ENCODE measurements at places on chromosomes 12 and 14.

GRCh38 chr14:30874999-30875787 lies 834 bp downstream of the COCH start:
- DNase-seq: no peak

DNA sequence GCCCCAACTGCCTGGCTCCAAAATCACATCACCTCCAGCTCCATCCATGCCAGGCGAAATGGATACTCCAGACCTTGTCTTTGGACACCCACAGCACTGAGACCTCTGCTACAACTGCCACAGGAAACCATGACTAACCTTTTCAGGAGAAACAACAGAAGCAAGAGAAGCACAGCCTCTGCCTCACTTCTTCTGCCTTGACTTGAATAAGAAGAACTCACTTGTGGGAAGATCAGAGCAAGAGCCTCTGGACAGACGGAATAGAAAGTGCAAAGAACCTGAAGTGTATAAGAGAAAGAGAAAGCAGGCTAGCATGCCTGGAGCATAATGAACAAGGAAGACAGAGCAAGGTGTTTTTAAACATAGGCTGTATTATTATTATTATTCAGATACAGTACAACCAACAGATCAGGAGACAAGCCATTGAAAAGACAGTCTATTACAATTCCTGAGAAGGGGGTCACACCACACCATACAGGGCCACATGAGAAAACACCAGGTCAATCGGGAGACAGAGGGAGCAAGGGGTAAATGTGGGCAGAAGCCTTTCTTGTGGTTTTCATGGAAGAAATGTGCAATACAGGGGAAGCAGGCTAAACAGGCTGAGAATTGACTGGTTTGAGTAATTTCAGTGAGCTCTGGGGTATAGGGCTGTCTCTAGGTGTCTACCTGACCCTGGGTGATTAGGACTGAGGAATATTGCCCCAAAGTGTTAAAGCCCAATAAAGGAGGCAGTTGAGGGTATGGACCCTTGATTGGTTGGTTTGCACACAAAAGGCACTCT lies 7.4 kb upstream of the OR10P1 start:
- DNase-seq: no peak

DNA sequence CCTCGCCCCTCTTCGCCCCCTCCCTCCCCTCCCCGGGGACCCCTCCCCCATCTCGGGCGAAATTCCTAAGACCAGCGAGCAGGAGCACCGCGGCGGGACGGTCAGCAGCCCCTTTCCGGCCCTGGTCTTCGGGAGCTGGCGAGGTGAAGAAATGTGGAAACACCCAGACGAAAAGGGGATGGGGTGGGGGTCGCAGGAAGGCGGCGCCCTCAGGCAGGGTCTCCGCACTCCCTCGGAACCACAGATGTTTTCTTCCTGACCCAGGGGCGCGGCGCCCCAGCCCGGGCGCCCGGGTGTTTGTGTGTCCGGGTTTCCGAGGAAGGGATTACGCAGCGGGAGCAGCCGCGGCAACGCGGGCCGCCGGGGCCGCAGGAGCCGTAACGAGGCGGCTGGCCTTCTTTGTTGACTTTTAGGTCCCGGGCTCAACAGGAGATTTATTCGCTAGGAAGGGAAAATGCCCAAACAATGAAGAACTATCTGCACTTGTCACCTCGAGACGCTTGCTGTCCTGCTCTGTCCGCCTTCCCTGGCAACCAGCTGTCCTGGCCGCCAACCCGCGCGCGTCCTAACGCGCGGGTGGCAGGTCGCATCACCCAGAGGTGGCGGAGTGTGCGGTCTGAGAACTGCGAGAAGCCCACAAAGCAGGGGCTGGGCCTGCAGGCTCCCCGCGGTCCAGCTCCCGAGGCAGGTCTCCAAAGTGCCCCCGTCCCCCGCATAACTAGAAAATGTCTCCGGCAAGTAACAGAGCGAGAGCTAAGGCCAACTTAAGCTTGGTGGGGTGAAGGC lies 7.0 kb downstream of the FOXA1 start:
- DNase-seq: no peak

DNA sequence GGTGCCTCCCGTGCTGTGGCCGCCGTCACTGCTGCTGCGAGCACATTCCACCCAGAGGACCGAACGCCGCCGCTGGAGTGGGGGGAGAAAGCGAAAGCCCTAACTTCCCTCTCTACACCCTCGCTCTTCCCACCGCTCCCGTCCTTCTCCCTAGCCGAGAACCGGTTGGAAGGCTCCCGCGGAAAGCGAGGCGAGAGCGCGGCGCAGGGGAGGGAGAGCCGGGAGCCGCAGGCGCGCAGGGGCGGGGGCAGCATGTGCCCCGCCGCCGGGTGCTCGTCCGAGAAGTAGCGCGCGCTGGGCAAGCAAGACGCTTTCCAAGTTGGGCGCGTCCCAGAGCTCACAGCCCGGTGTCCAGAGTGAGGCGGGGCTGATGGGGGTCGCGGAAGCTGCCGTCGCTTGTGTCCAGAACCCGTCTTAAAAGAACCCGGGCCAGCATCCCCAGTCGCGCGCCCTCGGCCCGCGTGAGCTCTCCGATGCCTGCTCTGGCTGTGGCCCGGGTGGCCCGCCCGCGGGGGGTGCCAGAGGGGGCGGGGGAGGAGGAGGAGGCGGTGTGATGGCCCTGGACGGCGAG lies at the start of gene TRHDE:
TSS of gene TRHDE (plus strand) at position 280 of the 571 bp plus-strand sequence. CDS start at position 554, 274 bp downstream.
- no peak for DNase-seq

DNA sequence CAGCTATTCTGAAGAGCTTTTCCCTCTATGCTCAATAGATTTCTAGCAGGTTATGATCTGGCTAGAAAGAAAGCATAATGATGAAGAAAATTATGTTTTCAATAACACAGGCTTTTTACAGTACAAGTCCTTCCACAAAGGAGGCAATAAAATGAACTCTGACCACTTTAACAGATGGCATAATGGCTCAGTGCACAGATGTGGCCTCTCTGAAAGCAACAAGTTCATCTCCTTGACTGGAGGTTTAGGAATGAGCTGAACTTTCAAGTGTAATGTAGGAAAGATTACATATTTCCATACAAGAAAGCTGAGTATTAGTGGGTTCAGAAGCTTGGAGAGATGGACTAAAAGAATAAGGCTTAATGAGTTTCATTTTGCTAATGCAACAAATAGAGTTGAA lies 147.4 kb downstream of the EFCAB11 start:
- no peak for DNase-seq

DNA sequence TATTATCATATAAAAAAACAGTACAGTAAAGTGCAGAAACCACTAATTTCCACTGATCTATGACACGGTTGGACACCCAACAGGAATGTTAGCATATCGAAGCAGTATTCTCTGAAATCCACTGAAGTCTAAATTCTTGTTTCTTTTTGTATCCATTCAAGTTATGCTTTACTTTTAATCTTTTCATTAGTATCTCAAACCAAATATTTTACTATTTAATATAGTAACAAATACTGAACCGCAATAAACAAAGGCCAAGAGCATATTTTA lies 41.1 kb downstream of the ATXN2 start:
- DNase-seq: no peak

DNA sequence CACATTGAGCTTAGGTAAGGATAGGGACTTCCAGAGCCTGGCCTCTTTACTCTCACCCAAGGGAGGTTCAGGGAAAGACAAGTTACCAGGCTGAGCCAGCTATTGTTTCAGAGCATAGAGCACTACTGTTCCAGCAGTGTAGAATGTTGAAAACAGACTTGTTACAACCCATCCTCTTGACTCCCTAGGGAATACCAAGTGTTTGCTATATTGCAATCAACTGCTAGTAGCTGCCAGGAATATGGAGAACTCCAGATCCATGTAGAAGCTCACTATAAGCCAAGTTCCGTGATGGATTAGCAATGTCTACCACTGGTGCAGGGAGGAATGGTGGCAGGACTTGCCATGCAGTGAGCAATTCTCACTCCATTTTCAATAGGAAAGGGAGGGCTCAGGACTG lies 199.8 kb upstream of the RBM19 start:
- DNase-seq: no peak

DNA sequence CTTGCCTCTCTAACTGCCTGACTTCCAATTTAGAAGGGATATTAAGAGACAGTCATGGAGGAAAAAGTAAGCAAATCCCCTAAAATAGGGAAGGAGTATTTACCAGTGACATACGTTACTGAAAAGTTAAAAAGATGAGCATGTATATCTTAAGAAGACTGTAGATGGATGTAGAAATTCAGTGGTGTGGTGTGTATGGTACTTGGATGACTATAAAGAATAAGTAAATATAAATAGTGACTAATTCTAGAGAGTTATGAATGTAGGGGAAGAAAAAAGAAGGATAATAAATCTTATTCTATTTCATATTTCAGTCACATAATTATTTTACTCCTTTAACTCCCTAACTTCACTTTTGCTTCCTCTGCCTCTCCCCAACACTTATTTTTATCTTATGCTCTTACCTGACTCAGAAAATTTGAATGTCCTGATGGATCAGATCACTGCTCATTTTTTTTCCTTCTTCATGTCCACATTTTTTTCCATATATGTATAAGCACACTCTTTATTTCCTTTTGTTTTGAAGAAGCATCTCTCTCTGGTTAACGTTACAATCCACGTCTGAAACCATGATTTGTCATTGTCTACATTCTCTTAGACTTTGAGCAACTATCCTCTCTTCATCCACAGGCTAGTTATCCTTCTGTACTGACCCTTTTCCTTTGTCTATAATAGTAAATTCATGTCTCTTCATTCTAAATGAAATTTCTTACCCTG lies 422.7 kb upstream of the SYT1 start:
- no peak for DNase-seq

DNA sequence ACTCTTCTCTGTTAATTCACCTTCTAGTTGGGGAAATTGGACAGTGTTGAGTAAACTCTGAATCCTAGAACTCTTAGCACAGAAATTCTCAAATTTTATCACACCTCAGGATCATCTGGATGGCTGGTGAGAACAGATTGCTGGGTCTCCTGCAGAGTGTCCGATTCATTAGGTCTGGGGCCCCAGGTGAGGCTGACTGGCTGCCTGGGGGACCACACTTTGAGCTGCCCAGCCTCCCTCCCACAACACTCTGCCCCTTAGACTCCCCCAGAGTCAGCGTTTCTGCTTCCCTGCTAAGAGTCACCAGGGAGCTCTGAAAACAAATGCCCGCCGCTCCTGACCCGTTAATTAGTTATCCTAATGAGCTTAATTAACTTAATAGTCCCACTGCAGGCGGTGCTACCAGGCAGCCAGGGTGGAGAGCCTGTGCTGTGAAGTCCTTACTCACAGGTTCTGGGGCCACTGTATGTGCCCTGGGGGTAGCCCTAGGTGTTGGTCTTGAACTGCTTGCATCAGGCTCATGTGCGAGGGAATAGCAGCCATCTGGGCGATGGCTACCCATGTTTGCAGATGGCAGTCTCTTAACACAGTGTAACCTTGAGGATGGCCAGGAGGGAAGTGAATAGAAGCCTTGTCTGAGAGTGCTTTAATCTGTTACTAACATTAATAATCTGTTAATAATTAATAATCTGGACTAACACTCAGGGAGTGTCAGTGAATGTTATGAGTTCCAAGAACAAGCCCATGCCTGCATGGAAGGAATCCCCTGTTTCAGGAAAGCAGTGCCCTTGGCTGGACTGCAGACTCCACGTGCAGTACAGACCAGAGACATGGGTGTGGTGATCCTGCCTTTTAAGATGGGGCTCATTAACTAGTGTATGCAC lies 35.6 kb downstream of the AACS start:
- no peak for DNase-seq

DNA sequence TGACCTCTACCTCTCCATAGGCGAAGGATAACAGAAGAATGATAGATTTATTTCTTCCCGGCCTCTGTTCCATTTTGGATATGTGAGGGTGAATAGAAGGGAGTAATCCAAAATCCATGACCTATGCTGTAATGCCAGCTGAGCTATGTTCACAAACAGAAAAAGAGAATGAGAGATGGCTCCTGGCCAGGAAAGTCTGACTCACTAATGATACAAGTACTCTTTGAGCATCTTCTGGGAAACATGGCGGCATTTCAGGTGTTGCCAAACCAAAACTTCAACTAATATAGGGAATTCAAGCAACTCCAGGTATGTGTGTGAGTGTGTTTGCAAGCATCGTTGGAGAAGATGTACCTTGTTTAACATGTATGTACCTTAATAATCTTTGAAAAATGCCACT lies 55.1 kb downstream of the MED13L start:
- no peak for DNase-seq

DNA sequence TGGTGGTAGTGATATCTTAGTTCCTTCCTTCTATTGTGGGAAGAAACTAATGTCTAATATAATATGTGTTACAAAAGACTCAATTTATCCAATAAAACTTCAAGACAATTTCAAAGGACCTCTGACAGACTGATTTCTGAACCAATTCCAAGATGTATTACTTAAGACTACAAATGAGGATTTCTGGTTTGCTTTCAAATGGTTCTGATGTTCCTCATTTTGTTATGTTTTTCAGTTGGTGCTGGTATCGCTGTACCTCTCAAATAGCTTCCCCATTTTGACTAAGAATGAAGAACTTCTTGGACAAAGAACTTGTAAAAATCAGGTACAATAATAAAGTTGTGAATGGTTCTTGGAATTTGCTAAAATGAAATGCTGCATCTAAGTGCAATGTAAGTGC lies 19.4 kb upstream of the MBIP start:
- no peak for DNase-seq

GRCh38 chr12:96143827-96144565 lies 50.2 kb upstream of the ELK3 start:
- no peak for DNase-seq

DNA sequence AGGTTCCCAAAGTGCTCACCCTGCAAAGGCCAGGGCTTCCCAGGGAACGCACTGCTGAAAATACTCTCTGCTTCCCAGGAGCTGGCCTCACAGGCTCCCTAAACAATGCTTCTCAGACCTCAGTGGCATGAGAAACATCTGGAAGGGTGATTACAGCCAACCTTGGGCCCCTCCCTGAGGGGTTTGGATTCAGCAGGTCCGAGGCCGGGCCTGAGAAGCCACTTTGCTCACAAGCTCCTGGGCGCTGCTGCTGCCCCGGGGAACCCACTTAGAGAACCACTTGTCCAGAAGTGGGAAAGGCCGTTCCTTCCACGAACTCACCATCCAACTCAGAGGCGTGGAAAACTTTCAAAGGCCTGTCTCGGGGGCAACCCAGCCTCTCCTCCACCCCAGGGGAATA lies 130.5 kb downstream of the PIWIL1 start:
- DNase-seq: no peak

GRCh38 chr12:103177639-103178255 lies 220.3 kb downstream of the ASCL1 start:
- no peak for DNase-seq

DNA sequence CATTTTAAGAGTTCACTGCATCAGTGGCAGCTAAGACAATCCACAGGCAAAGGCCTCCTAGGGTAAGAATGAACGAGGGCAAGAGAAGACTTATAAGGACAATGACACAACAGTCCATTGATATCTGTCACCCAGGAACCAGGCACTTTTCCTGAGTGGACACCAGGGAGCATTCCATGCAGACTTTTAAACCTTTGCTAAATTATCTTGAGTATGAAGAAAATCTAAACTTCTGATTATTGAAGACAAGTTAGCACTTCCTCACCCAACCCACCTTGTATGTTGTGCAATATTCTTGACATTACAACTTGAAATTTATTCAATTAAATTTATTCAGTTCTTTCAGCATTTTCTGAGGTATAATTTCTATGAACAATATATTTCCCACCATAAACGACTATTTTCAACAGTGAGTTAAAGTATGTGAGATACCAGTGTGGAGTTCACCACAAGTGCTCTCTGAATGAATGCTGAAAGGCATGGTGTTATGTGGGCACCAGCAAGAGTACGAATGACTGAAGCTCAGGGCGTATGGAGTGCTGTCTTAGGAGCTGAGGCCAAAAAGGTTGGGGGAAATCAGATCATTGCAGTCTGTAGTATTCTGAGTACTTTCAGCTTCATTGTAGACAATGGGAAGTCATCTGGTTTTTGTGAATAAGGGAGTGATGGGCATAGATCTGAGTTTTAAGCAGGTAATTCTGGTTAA lies 124.3 kb upstream of the LMNTD1 start:
- no peak for DNase-seq

All from SIG-M5 (cell line).